ENCODE measurements at places on chromosomes 1 and 21. TPM values are rescaled to one million over a fixed set of nuclear protein-coding genes. Genes with fewer than 3 reads are reported as not detected.

The C1orf115 gene
- total RNA-seq = 80.6 TPM

The NMNAT1 gene
- 18.8 TPM for total RNA-seq

The RAB4A gene
- 103 TPM for total RNA-seq

The PRDM16 gene
- 6.1 TPM for total RNA-seq

The ARTN gene
- total RNA-seq = 8.3 TPM

The SLC16A4 gene
- total RNA-seq = 2.0 TPM

The PCP4L1 gene
- total RNA-seq = 1.4 TPM

The UMODL1 gene
- 0.35 TPM for total RNA-seq

The MPZ gene
- 2.7 TPM for total RNA-seq
